ENCODE measurements at places on chromosomes 2 and 18.

- peak; percentile 44 for DNase-seq
These were observed 85.2 kb upstream of the NDUFV2 start for GRCh38 chr18:9017167-9017904.

- DNase-seq, result no peak
These were observed 85.8 kb upstream of the MSH6 start for GRCh38 chr2:47697000-47697601.

DNA sequence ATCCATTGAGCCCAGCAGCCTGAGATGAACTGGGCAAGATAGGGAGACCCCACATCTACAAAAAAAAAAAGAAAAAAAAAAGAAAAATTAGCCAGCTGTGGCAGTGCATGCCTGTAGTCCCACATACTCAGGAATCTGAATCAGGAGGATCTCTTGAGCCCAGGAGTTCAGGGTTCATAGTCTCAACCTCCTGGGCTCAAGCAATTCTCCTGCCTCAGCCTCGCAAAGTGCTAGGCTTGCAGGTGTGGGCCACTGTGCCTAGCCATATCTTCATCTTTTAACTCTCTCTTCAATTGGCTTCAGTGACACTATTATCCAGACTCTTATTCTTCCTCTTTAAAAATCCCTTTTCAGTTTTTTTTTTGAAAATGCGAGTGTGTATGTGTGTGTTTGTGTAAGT is 28.5 kb upstream of the YES1 start:
- no peak for DNase-seq

- DNase-seq, result no peak
These were observed 44.5 kb upstream of the MAP4K3 start for GRCh38 chr2:39481611-39482010.

GRCh38 chr18:67199993-67200617 is 316.4 kb downstream of the DSEL start:
- DNase-seq, result peak; percentile 59

GRCh38 chr18:8277270-8277669 is 332.0 kb upstream of the RAB12 start:
- no peak for DNase-seq

DNA sequence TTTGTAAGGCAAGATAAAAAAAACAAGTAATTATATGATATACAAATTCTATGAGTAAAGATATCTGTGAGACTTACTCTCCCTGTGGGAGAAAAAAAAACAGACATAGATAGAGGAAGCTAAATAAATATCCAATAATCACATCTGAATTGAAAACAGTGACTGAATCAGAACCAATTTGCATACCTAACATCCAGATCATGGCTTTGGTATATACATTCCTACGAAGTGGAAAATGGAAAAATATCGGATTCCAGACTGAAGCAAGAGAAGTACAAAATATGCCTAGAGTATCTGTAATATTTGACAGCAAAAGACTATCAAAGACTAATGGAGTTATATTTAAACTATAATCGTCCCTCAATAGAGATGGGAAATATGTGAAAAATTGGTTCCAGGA is 1108.1 kb upstream of the CHAC2 start:
- DNase-seq, result no peak

DNA sequence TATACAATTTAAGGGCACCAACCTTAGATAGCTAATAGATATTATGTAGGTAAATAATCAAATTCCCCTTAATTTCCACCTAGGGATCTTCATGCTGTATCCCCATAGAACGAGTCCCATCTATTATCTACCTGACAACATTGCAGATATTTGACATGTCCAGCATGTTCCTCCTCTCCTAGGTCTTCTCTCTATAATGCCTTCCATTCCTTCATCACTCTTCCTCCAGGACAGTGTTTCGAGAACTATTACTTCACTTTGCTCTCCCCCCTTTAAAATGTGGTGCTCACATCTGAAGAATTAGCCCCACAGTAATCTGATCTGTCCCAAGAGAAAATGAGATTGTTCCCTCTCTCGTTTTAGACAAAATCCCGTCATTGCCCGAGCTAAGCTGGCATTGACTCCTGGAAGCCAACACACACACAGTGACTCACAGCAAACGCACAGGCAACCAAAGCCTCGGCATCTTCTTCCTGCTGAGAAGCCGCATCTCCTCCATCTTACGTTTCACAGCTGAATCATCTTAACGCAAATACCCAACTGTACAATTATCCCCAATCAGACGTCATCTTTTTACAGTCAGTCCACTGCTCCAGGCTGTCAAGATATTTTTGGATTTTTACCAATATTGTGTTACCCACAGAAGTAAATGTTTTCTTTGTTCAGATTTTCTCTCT is 162.9 kb upstream of the AGAP1 start:
- no peak for DNase-seq

- no peak for DNase-seq
These were observed 80.1 kb downstream of the XDH start for GRCh38 chr2:31334311-31335026.

DNA sequence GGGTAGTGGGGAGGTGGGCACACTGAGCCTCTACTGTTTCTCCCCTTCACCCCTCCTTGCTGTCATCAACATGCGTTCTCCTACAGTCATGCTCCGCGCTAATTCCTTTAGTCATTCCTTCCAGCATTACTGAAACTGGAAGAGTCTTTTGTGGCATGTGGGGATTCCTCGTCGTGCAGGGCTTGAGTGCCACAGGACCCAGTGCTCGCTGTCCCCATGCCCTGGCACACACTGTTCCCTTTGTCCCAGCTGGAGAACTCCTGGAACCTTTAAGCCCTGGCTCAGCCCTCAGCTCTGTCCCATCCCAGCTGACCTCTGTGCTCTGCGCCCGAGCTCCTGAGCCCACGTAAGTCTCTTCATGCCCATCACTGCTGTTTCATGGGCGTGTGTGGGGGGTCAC is 42.1 kb downstream of the ODC1 start:
- no peak for DNase-seq

DNA sequence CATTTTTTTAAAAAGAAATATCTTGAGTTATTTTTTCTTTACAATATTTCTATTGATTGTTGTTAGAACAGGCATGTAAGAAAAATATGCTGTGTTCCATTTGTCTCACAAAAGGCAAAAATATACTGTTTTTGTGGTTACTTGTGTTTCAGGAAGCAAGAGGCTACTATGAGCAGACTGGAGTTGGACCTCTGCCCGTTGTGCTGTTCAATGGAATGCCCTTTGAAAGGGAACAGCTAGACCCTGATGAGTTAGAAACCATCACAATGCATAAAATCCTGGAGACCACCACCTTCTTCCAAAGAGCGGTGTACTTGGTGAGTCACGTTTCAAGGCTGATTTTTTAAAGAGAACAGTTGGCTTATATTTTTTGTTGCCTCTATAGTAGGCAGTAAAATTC is 54.7 kb downstream of the UGGT1 start:
- no peak for DNase-seq

- DNase-seq, result no peak
These were observed 52.1 kb downstream of the RAMP1 start for GRCh38 chr2:237911363-237912017.

GRCh38 chr2:157061799-157062198 is 195.7 kb upstream of the GALNT5 start:
- no peak for DNase-seq

GRCh38 chr2:40758401-40759155 is 306.7 kb upstream of the SLC8A1 start:
- DNase-seq, result no peak

- no peak for DNase-seq
These were observed 678.0 kb upstream of the RAB6C start for GRCh38 chr2:129301431-129301913.

GRCh38 chr2:178863130-178863855 is 56.1 kb upstream of the TTN start:
- DNase-seq, result no peak

- no peak for DNase-seq
These were observed 2.7 kb downstream of the RASGRP3 start for GRCh38 chr2:33478968-33479731.

- no peak for DNase-seq
These were observed 34.5 kb downstream of the LYPD6 start for GRCh38 chr2:149364839-149365238.

DNA sequence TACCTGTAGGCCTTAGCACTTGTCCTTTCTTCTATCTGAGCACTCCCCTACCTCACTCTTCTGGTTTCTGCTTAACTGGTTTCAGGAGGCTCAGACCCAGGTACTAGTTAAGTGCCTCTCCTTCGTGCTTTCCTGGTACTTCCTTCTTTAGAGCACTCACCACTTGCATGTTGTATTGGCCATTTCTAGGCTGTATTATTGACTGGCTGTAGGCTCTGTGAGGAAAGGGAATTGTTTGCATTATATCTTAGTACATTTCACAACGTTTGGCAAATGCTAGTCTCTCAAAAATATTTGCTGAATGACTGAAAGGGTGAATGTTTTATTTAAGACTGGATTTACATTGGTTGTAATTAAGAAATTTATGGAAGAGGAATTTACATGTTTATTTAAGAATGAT is 36.0 kb upstream of the SCN1A start:
- DNase-seq, result no peak

DNA sequence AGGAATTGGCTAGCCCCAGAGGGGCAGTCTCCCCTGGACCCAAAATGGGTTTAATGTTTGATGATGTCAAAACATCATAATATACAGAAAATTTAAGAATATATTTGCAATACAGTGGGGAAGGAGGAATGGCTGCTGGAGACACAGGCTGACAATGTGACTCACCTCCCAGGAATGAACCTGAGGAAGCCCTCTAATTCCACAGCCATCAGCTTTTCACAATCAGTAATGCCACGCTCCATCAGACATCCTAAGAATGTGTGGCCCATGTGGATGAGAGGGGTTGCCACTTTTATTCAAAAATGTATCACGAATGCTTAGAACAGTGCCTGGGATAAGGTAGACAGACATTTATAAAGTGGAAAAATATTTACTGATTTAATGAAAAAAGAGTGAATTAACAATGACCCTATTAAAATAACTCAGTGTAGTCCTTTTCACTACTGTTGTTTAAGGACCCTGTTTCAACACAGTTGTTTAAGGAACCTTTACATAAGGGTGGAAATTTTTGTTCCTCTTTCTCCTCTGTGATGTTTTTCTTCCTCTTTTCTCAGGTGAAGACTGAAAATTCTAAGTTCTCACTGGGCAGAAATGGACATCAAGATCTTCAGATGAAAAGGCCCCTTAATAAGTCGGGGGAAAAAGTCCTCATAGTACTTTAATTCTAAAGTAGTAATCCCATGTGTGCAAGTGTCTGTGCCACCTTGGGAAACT is 17.5 kb upstream of the TMEM163 start:
- DNase-seq, result no peak

GRCh38 chr2:211251016-211251415 is 694.6 kb downstream of the CPS1 start:
- no peak for DNase-seq

GRCh38 chr2:75276093-75277029 is 77.0 kb upstream of the TACR1 start:
- no peak for DNase-seq

DNA sequence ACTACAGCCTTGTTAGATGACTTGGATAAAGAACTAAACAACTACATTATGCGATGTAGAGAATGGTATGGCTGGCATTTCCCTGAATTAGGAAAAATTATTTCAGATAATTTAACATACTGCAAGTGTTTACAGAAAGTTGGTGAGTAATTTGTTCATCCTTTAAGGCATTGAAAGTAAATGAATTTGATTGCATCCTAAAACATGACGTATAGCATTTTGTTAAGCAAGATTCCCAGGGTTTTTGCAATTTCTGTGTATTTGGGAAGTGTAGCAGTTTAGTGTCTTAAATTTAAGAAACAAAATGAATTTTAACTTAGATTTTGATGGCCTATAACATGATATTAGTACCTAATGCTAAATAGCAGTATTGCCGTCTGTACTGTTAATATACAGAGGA is 24.8 kb downstream of the NOP58 start:
- DNase-seq, result no peak

GRCh38 chr2:200615247-200615646 is 29.4 kb downstream of the AOX1 start:
- no peak for DNase-seq

- DNase-seq, result no peak
These were observed 475 bp upstream of the TWIST2 start for GRCh38 chr2:238847419-238847801.

DNA sequence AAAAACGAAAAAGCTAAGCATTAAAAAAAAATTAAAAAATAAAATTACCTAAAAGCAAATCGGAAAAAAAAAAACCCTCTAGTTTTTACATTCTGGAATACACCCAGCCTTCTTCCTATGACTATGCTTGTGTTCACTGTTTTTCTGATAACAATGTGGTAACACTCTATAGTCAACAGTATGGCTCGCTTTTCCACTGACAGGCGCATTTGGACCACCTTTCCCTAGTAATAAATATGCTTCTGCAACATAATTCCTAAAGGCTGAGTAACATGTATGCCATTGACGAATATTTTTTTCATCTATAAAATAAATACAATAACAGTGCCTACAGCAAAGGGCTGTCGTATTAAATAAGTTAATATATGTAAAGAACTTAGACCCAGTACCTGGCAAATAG is 27.9 kb downstream of the NOL10 start:
- no peak for DNase-seq

Data from CD8-positive, alpha-beta T cell (primary cell).